ENCODE measurements at places on chromosomes 3 and 15. TPM values are rescaled to one million over a fixed set of nuclear protein-coding genes. Genes with fewer than 3 reads are reported as not detected.

PSMA4 gene
- 127 TPM for total RNA-seq

PLSCR5 gene
- total RNA-seq, result not detected

LTK gene
- total RNA-seq, result 0.19 TPM

FOXB1 gene
- total RNA-seq, result not detected

P2RY12 gene
- total RNA-seq, result 0.31 TPM

SLC28A1 gene
- not detected for total RNA-seq

C15orf62 gene
- total RNA-seq, result 0.16 TPM

CCRL2 gene
- 15.8 TPM for total RNA-seq

LRTM1 gene
- total RNA-seq, result not detected

SKIL gene
- total RNA-seq, result 52.8 TPM

CAV3 gene
- not detected for total RNA-seq

GMNC gene
- not detected for total RNA-seq

NEIL1 gene
- total RNA-seq, result 8.7 TPM

CCR8 gene
- total RNA-seq, result not detected

MEIS2 gene
- total RNA-seq, result 85.8 TPM

C3orf85 gene
- total RNA-seq, result not detected

SCAANT1 gene
- total RNA-seq, result not detected
